ENCODE measurements at places on chromosomes 12 and 14. TPM values are rescaled to one million over a fixed set of nuclear protein-coding genes. Genes with fewer than 3 reads are reported as not detected.

DNA sequence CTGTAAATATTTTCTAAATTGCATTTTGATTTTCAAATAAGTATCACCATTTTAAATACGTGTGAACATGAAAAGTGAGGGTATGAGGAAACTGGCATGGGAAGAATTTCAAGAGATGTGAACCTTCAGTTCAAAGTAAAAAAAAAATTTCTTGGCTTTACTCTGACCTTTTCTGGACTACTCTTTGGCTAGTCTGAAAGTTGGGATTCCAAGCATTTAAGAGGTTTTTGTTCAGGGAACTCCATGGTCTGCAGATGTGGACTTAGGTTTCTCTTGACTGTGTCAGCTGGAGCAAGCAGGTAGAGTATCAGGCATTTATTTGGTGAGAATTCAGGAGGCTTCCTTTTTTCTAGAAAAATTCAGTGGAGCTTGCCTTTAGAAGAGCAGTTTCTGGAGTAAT is 311.6 kb downstream of the LRIG3 start:
- DNase-seq: no peak

- DNase-seq: no peak
These were observed 93.3 kb downstream of the CIT start for GRCh38 chr12:119783787-119784186.

- DNase-seq: no peak
These were observed 5.4 kb downstream of the LMO3 start for GRCh38 chr12:16600525-16600924.

DNA sequence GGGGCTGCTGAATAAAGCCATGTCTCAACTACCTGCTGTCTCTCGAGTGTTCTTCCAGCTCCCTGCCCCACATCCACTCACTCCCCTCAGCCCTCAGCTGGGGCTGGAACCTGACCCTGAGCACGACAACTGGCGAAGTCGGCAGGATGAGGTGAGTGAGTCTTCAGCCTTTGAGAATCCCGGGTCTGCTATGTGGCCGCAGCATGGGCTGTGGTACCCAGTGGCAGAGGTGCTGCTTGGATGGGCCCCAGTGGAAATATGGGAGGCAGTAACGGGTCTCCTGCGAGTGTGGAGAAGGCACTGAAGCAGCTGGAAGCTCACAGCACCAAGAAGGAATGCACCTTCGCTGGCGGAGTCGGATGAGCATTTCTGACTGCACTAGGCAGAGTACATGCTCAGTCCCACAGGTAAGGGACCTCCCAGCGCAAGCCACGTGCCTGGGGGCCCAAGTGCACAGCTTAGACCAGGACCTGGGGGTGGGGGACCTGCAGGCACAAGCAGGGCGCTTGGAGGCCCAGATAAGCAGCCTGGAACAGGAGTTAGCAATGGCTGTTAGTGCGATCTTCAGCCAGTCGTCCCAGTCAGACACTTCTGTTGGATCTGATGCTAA is 95.5 kb upstream of the TMPO start:
- DNase-seq: no peak

DNA sequence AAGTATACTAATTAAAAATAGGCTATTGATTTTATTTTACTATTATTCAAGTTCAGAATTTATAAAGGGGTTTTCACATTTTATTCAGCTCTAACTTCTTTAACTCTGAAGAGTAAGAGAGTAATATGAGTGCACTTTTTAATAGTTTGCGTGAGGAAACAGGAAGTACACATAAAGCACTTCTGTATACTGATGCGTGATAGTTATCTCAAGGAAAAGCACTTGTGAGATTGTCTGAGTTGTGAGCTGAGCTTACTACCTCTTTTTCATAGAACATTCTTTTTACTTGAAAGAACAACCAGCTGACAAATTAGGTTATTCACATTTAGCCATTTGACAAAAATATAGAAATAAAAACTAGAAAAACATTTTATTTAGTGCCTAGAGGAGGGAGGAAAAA is 1.9 kb downstream of the RAD51AP1 start:
- DNase-seq: no peak

The RASSF9 gene
- not detected for total RNA-seq

The BCL7A gene
- total RNA-seq: 1.5 TPM

The STX2 gene
- 47.9 TPM for total RNA-seq

The GMFB gene
- 86.2 TPM for total RNA-seq
